ENCODE measurements at places on chromosomes 7 and 10.

DNA sequence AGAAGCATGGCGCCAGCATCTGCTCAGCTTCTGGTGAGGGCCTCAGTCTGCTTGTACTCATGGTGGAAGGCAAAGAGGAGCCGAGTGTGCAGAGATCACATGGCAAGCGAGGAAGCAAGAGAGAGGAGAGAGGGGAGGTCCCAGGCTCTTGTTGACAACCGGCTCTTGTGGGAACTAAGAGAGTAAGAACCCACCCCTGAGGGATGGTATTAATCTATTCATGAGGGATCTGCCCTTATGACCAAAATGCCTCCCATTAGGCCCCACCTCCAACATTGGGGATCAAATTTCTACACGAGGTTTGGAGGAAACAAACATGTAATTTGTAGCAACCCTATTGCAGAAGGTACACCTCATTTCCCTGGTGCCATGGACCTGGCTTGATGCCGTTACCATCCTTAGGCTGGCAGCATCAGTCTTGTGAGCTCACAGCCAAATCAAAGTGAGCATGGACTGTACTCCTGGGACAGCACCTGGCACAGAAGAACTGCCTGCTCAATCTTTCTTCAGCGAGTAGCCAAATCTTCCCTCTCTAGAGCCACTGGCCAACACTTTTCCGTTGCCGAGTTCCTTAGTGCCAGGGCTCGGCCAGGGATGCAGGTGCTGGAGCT is 6.5 kb downstream of the BTBD16 start:
- DNase-seq = no peak

GRCh38 chr10:73968098-73968521 is 29.8 kb upstream of the VCL start:
- DNase-seq = no peak

DNA sequence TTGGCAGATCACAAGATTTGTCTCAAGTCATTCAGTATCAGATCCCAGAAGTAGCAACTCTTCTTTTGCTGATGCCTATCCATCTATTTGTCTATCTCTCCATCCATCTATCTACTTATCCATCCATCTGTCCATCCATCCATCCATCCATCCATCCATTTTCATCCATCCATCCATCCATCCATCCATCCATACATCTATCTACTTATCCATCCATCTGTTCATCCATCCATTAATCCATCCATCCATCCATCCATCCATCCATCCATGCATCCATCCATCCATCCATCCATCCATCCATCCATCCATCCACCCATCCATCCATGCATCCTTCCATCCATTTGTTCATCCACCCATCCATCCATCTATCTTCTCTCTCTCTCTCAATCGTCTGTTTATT is 142.7 kb downstream of the PFKFB3 start:
- no peak for DNase-seq

DNA sequence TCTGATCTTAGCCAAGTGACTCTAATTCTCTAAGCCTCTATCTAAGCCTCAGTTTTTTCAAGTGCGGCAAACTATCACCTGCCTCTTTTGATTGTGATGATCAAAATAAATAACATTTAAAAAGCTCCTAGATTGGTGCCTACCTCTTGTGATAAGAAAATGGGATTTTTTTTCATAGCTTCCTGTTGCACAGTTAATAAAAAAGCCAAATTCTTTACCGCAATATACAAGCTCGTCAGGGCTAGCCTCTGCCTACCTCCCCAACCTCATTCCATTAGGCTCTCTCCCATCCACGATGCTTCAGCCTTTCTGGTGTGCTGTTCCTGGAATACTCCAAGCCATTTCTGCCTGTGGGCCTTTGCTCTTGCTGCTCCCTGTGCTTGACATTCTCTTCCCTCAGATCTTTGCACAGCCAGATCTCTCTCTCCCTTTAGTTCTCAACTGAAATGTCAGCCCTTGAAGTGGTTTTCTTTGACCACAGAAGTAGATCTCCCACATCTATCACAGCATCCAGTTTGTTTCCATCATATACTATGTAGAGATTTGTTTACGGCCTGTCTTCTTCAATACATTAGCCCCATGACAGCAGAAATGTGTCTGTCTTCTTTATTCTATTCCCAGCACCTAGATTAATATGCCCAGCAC is 48.8 kb downstream of the SFR1 start:
- DNase-seq = no peak

DNA sequence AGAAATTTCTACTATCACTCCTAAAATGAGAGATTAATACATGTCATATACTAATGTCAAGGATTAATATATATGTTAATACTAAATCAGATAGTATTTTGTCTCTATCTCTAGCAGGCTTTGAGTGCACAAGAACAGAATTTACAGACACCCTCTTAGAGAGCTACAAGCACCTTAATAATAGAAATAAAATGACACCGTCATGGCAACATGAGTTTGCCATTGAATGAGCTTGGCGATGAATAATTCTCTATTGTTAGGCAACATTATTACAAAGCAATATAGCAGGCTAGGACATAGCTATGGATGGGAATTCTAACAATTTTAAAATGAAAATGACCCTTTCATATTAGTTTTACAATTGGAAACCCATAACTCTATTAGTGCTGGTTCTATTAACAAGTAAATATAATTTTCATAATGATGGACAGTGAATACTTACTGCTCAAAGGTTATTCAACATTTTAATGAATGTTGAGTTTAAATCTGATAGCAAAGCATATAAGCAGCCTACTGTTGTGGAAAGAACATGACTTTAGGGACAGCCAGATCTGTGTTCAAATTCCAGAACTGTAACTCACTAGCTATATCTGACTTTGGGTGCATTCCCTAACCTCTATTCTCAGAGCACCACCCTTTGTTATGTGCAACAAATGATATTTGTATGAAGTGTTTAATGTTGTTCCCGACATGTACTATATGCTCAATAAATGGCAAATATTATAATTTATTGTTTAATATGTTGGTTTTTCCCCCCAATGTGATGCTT is 184.5 kb upstream of the DKK1 start:
- no peak for DNase-seq

DNA sequence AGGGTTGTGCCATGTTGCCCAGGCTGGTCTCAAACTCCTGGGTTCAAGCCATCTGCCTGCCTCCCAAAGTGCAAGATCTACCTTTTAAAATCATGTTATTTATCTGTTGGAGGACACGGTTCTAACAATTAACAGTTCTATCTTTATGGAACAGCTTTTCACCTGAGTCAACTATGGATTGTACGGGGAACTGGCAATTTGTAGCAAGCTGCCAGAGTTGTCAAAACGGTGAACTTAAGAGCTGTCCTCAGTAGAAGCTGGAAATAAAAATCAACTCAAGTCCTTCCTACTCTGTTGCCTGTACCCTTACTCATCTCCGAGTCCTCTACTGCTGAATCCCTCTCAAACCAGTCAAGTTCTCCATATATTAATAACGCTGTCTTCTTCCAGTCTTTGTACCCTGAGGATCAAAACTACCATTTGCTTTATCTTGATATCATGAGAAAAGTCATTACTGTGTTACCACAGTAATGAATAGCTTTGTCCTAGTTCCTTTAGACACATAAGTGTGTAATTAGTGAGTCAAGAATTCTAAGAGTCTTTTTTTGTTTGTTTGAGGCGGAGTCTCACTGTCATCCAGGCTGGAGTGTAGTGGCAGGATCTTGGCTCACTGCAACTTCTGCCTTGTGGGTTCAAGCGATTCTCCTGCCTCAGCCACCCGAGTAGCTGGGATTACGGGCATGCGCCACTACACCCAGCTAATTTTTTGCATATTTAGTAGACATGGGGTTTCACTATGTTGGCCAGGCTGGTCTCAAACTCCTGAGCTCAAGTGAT is 28.2 kb downstream of the HBP1 start:
- no peak for DNase-seq

GRCh38 chr7:158396982-158397862 is 190.4 kb downstream of the PTPRN2 start:
- DNase-seq = no peak

- DNase-seq = no peak
Measured at GRCh38 chr10:96324447-96324846, 20.2 kb downstream of the DNTT start.

Measured in HEK293T (cell line).